ENCODE measurements at places on chromosomes 13 and 19.
A peak's percentile ranks its signal among the peaks of the same experiment; 100 is the strongest.

GRCh38 chr19:51368366-51369282, at the start of gene CLDND2:
Gene CLDND2 (minus strand): TSS chr19:51369003. CDS start chr19:51368577, 426 bp downstream.
- no peak for DNase-seq

DNA sequence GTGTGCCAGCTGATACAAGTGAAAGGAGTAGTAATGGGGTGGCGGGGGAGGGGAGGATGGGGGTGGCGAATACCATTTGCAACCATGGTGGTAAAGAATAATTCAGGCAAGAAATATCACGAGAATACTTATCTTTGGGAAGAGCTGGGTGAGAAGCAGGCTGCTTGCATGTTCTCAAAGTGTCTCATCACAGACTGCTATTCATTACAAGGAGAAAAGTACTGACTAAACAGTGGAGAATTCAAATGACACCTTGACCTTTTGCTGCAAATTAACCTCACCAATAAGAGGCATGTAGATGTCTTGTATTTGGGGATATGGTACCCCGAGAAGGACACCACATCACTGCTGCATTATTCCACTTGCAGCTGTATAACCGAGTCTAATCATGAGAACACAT, 585.7 kb upstream of the GPC6 start:
- DNase-seq: no peak

GRCh38 chr13:95137096-95137495, 164.2 kb downstream of the ABCC4 start:
- DNase-seq: no peak

GRCh38 chr19:48745208-48745995, 1.3 kb downstream of the IZUMO1 start:
- DNase-seq: no peak

- DNase-seq: no peak
These were observed 170.0 kb downstream of the NUFIP1 start for GRCh38 chr13:44819245-44819644.

DNA sequence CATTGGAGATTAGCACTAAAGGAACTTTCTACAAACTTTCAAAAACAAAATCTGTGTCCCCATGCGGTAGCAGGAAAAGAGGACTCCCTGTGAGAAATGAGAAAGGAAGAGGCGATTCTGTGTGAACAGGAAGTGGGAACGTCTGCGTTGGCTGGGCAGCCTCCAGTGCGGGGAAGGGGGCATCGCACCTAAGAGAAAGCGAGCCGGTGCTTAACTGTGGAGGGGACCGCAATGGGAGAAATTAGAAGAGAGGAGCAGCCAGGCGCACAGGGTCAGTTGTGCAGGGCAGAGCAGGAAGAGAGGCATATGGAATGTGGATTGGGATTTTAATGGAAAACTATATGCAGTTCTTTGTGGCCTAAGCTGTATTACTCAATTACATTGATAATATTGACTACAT, 77.4 kb upstream of the DOCK9 start:
- DNase-seq: no peak

DNA sequence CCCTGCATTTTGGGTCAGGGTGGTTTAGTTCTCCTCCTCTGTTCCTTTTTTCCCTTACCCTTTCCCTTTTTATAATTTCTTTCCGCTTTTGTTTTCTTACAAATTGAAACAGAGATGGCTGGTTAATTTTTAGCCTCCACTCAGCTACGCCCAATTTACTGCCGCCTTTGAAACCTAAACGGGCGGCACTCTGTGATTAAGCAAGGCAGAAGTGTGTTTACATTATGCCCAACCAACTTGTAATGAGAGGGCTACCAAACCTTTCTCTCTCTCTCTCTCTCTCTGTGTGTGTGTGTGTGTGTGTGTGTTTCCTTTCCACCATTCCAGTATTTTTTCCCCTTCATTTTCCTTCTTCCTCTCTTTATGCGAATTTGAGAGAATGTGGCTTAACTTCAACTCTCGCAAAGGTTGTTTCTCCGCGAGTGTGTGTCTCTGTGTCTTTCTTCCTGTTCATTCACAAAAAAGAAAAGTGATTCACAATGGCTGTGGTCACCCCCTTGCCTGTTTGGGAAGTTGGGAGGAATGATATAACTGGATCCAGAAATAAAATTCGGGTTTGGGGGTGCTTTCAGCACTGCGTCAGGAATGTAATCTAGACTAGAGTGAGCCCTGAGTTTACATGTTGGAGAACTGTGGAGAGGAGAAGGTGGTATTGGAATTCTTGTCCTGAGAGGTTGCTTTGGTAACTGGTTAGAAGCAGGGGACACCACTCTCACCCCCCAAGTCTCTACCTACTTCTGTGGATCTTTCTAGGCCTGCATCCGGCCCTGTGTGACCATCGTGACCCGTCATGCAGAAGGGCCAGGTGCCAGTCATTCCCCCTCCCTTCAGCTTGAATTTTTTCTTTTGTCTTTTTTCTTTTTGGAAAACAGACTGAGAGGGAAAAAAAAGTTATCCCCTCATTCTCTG, 31.4 kb downstream of the NFIX start:
- DNase-seq: no peak

DNA sequence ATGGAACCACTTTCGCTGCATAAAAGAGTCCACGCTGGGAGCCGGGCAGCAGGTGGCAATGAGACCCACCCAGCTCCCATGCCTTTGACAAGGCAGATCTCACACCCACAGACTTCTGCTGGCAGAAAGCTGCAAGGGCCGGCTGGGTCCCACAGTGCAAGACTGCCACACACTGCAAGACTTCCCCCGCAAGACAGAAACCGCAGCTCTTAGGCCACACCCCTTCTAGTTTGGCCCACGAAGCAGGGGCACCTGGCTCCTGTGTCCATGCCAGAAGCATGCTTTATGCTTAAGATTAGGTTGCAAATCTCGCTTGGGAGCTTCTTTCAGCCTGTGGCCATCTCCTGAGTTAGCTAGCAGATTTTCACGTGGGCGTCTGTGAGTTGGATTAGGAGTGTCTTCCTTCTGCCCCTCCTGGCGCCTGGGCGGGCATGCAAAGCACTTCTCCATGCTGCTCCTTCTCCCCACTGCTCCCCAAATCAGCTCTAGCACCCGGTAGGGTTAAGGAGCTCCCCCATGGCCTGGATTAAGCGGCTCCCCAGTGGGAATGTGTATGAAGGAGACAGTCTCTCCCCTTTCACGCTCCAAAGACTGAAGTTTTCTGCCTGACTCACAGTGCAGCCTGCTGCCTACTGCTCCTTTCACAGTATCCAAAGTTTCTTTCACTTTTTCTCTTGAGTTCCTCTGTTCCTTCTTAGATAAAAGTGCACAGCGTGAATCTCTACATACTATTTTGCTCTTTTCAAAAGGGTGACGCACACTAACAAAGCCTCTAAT, 17.7 kb downstream of the GPC6 start:
- no peak for DNase-seq

GRCh38 chr13:20728579-20729311, 25.2 kb downstream of the IL17D start:
- no peak for DNase-seq

GRCh38 chr13:36513266-36513665, 81.0 kb downstream of the CCNA1 start:
- no peak for DNase-seq

DNA sequence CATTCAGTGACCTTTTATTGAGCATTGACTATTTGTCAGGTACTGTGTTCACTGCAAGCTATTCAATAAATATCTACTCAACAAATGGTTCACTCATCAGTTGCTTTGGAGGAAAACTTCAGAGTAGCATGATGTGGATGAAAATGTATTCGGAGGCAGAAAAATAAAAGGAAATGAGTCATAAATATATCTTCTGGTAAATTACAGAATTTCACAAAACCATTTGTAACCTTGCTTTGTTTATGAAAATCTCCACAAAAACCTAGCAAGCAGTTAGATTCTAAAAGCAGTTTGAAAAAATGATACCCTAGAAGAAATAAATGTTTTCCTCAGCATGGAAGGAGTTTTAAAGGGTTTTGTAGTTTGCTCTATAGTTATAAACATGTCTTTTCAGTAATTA, 399.6 kb downstream of the LMO7 start:
- DNase-seq: no peak

DNA sequence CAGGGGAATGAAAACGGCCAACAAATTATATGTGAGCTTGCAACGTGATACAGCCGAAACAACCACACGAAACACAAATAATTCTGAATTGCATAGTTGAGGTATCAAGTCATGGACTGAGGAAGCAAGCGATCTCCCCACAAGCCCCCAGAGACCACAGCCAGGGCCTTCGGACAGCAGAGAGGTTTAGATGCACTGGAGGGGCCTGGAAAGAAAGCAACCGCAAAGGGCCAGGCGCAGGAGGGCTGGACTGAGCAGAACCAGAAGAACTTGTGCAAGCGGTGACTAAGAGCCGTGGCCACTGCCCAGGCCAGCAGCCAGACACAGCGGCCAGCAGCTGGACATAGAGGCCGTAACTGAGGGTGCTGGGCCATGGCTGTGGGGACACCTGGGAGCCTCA, 131.4 kb downstream of the TNFRSF19 start:
- no peak for DNase-seq

GRCh38 chr19:45117167-45117594, 24.2 kb downstream of the PPP1R37 start:
- no peak for DNase-seq

- DNase-seq: no peak
These were observed 392.4 kb downstream of the DCT start for GRCh38 chr13:94087100-94087499.

DNA sequence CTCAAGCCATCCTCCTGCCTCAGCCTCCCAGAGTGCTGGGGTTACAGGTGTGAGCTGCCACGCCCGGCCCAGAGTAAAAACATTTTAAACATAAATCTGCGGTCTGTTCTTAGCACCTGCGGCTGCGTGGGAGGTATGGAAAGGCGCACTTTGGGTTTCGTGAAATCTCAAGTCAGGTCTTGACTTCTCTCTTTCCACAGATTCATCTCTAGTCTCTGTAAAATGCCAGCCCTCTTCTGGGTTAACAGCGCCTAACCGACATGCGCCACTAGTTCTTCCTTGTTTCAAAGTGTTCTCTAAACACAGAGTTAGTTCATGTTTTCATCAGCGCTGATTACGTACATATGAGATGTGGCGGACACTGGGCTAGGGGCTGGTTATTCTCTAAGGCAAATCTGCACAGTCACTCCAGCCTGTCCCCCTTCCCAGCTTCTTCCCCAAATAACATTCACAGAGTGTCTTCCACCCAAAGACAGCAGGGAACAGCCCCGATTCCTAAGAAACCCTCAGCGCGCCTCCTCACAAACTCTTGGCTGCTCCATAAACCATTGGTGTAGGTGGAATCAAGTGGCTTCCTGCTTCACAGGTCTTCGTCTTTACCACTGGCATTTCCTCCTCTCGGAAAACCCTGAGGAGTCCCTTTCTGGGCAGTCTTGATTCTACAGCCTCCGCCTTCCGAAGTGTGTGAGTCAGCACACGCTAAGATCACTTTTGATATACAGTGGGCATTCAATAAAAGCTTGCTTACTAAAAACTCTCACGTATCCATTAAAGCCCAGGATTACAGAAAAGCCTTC, 1.4 kb downstream of the PARP4 start:
- DNase-seq: peak; percentile 15

- no peak for DNase-seq
These were observed 1.3 kb upstream of the INTS6 start for GRCh38 chr13:51453959-51454703.

DNA sequence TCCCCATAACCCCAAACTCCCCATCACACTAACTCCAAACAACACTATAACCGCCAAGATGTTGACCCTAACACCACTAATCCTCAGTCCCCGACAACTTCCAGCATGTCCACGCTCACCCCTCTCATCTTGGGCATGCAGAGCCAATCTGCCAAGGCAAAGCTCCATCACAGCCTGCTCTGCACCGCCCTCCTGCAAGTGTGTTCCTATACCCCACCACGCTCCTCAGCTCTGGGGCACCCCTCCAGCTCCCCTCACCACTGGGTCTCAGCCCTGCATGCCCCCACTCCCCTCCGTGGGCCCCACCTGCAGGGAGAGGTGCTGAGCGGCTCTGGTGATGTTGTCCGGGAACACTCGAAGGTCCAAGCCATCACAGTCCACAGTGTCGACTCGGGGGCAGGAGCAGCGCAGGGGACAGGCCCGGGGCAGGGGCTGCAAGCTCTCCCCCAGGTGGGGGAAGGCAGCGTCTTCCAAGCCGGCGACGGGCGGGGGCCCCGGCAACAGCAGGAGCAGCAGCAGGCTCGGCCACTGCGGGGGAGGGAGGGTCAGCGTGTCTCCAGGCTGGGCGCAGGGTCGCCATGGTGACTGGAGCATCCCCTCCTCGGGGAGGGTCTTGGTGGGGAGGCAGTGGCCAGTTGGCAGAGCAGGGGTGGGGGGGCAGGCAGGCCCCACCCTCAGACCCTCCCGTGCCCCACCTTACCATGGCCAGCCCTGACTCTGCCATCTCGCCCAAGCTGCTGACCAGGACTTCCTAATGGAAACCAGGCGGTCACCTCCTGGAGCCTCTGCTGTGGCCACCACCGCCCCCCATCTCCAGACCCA, 527 bp downstream of the PODNL1 start:
- DNase-seq: no peak

DNA sequence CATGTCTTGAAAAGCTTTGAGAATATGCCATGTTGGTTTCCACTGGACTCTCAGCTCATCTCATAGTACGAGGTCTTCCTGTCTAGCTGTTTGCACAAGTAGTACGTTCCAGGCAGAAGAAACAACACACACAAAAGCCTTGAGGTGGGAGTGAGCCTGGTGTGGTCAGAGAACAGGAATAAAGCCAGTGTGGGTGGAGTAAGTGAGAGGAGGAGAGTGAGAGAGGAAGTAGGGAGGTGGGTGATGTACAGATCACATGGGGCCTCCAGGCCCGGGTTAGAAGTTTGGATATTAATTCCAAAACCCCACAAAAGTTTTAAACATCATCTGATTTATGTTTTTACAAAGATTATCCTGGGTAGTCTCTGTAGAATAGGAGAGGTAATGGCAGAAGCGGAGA, 230.6 kb downstream of the MTUS2 start:
- no peak for DNase-seq

GRCh38 chr13:102100234-102100633, 301.6 kb downstream of the FGF14 start:
- no peak for DNase-seq

All from SIG-M5 (cell line).